ENCODE measurements at places on chromosomes 5 and 9.

GRCh38 chr5:38167562-38167996 lies 90.8 kb upstream of the EGFLAM start:
- DNase-seq = no peak

- DNase-seq = no peak
These were observed 2.6 kb downstream of the FCN2 start for GRCh38 chr9:134883040-134883782.

GRCh38 chr5:32613050-32613672 lies 27.8 kb downstream of the SUB1 start:
- peak; percentile 51 for DNase-seq

DNA sequence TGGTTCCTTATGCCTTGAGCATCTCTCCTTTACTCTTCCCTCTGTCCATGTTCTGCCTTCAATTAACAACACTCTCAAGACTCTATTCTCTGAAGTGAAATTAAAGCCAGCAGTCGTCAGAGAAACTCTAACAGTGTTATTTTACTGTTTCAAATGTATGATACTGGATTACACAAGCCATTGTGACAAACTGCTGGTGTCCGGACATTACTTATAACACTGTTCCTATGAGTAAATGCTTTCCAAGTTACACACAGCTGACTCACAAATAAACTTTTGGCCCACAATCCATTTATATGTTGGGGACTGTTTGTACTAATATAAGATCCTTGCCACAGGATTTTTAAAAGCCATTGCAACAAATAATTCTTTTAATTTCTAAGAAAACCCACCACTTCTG lies 63.2 kb upstream of the GHR start:
- DNase-seq = no peak

DNA sequence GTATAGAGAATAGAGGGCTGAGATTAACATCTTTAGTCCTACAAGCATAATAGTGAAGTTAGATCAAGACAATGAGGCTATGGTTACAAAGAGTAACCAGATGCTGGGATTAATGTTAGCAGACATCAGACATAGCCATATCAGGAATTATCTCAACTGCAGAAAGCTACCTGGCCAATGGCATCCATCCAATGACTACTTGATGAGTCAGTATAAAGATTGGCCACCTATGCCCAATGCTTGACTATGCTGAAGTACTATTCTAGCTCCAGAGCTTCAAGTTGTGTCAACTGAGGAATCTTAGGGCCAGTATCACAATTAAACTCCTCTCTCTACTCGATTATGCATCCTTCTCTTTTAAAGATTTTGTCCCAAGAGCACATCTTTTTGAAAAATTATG lies 541.4 kb downstream of the PRELID2 start:
- DNase-seq = no peak

- DNase-seq = no peak
These were observed 129.0 kb downstream of the MCTP1 start for GRCh38 chr5:95155888-95156287.
